ENCODE measurements at places on chromosomes 16 and 17.
A peak's percentile ranks its signal among the peaks of the same experiment; 100 is the strongest.

GRCh38 chr16:87062569-87063442 lies 254.4 kb downstream of the C16orf95 start:
- DNase-seq: peak; percentile 80

DNA sequence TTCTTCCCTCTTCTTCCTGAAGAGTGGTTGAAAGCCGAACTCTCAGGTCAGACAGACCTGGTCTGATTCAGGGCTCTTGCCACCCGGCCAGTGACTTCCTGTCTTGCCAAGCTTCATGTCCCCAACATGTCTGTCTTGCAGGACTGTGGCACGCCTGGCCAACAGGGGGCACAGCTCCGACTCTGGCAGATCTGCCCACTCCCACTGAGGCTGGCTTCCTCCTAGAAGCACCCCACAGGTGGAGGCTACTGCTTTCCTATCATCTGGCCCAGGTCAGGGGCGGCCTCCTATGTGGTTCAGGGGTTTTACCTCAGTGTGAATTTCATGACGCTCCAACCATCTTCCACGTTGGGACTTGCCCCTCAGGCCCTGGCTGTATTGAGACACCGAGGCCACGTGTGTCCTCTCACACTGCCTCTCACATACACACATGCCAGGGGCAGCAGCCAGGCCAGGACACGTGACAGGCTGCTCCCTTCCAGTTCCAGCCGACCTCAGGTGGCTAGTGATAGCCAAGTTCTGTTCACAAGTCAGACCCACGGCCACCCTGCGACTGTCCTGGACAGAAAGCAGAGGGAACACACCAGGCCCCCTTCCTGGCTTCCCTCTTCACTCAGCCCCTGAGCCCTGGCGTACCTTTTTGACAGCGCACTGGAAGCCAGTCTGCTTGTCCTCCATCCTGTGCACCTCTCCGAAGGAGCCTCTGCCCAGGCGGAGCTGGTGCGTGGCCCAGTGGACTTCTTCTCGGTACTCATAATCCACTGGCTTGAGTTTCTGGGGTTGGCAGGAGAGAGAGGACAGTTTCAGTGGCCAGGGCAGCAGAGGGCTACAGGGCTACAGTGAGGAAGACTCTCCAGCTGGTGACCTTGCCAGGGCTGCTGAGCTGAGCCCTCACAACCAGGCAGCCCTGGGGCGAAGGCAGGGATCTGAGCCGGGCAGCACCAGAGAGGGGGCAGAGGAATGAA lies 22.6 kb upstream of the SPATA32 start:
- DNase-seq: peak; percentile 37

DNA sequence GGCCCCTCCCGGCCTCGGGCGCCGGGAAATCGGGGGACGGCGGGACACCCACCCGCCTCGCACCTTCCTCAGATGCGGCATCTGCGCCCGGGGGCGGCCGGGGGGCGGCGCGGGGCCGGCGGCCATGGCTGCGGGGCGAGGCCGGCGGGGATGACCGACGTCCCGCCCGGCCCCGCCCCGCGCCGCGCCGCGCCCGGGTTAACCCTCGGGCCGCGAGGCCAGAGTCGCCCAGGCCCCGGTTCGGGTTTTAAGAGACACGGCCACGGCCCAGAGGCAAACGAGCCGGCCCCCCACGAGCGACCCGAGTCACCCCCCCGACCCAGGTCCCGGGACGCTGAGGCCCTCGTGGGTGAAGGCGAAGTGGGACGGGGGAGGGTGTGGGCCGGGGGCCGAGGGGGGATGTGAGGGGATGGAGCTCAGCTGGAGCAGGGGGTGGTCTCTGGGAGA lies at the start of gene RGS11:
TSS of gene RGS11 (minus strand) at position 159 of the 447 bp plus-strand sequence. CDS start at position 126, 33 bp downstream.
- DNase-seq: no peak

DNA sequence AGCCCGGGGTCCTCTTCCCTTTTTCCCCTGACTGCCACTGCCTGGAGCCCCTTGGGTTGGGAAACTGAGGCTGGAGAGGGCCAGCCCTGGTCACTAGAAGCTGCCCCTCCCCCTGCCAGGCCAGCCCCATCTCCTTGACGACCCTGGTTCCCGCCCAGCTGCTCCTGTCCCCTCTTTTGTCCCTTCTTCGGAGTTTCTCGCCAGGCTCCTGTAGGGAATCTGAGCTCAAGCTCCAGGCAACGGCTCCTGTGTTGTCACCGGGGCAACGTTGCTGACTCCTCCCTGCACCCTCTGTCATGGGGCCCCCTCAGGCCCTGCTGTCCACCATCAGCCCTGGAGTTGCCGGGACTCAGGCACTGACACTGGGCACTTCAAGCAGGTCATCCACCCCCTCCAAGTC lies 5.7 kb downstream of the LLGL1 start:
- no peak for DNase-seq

DNA sequence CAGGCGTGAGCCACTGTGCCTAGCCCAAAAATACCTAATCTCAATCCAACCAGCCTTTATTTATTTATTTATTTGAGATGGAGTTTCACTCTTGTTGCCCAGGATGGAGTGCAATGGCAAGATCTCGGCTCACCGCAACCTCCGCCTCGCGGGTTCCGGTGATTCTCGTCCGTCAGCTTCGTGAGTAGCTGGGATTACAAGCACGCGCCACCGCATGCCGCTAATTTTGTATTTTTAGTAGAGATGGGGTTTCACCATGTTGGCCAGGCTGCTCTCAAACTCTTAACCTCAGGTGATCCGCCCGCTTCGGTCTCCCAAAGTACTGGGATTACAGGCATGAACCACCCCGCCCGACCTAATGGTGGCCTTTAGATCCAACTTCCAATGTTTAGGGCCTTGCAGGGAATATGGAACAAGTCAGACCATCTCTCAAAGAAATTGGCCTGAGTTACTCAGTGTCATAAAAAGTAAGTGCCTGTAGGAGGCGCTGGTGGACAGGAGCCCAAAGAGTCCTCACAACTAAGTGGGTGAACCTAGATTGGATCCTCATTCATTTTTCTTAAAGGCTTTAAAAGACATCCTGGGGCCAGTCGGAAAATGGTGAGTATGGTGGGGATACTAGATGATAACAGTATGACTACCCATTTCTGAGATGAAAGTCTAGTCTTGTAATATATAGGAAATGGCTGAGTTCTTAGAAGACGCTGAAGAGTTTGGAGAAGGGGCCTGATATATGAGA lies 4.6 kb downstream of the ZSCAN10 start:
- peak; percentile 51 for DNase-seq

DNA sequence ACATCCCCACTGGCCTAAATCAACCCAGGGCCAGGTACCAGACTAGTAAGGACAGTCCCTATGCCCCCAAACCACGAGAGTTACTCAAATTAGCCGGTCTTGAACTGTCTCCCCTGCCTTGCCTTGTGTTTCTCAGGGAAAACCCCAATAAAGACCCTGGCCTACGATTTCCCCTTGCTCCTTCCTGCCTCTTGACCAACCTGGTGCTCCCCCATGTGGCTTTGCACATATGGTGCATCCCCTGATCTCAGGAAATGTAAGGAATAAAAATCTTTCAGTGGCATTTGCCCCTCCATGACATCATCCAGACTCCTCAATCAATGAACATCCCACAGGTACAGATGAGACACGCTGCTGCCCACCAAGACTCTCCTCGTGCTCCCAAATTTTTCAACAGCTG lies 87.9 kb downstream of the ZNF18 start:
- DNase-seq: no peak

- peak; percentile 77 for DNase-seq
Observed at GRCh38 chr17:70558821-70559220, 389.5 kb downstream of the KCNJ2 start.

DNA sequence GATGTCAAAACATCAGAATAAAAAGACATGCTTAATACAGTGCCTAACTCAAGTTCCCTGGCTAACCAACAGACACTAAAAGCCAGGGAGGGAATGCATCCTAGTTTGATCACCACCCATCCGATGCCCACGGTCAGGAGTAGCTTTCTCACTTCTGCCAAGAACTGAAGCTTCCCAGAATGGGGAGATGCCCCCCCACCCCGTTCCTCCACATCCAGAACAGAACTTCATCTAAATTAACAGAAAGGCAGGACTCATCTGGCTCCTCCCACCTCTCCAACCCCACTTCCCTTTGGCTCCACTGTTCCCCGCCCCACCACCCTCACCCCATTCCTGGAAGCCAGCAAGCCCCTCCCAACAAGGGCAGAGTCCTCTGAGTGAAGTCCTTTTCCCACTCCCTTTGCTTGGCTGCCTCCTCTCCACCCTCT lies 33.7 kb downstream of the GDE1 start:
- DNase-seq: no peak

- no peak for DNase-seq
Observed at GRCh38 chr17:82895087-82895486, 55.3 kb upstream of the ZNF750 start.

DNA sequence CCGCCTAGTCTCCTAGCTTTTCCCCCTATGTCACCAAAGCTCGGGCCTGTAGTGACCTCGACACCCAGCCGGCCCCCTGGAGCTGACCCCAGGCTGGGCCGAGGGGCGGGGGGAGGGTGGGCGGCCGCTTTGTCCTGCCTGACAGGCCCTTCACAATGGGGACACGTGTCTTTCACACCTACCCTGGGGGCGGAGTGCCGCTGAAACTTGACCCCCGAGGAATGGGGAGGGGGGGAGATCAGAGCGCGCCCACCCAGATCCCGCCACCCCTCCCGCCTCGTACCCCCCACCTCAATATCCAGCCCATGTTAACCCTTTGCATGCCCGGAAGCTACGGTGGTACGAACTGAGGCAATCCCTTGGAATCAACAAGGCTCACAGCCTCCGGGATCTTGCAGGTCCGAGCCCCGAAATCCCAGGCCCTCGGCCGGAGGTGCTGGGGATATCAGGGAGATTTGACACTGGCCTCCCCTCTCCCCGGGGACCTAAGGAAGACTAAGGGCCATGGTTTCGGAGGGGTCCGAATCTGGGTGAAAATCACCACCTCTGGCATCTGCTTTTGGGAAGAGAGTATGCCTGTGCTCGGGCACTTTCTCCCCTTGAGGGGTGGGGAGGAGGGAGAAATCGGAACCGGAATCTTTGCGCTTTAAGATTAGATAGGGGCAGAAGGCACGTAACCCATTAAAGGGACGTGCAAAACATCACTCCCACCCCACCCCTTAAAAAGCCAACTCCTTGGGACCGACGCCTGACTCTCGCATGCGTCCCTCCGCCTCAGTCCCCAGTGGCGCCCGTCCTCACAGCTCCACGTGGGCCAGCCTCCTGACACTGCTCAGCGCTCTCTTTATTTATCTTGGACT lies 2.6 kb downstream of the NOG start:
- peak; percentile 68 for DNase-seq

GRCh38 chr16:84421081-84421937 lies 53.0 kb downstream of the ATP2C2 start:
- no peak for DNase-seq

DNA sequence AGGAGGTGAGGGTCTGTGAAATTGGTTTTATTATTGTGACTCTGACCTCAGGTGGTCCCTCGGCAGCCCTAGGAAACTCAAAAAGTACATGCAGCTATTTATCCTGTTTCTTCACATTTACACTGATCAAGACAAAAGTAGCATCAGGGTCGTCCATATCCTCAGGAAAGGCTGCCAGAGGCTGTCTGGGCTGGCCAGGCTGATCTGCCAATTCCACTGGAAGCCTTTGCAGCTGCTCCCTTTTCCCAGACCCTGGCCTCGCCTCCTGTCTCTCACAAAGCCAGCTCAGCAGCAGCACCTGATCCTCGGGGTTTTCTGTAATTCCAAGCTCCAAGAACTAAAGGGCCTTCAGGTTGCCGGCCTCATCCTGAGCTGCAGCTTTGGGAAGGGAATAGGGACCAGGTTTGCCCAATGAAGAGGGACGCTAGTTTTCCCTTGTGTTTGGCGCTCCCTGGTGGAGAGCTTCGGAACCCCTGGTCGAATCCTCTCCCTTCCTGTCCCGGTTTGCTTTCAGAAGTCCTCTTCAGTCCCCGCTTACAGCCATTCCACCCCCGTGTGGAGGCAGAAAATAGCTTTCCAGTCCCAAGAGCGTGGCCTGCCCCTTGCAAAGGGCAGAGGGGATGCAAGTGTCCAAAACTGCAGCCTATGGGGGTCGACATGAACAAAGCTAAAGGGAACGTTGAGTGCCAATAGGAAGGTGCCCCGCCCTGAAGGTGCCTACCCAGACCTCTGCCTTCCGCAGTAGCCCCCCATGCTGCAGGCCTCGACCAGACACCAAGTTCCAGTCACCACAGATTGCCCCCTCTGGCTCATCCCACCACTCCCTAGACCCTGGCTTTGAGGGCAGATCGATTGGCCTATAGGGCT lies 13.4 kb downstream of the MFSD6L start:
- peak; percentile 69 for DNase-seq

DNA sequence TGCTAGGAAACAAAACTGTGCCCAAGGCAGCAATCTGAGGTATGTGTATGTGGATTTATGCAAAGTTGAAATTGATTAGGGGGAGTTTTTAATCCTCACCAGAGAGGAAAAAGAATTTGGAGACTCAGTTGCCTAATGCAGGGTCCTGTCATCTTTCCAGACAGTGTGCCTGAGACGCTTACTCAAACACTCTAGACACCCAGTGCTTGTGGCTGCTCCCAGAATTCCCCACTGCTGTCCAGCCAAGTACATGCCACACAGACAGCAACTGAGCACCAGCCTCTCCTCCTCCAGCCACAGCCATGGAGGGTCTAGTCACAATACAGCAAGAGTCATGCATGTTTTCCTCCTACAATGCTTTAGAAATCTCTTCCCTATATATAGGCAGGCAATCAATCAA lies 118.1 kb downstream of the HIC1 start:
- peak; percentile 54 for DNase-seq

DNA sequence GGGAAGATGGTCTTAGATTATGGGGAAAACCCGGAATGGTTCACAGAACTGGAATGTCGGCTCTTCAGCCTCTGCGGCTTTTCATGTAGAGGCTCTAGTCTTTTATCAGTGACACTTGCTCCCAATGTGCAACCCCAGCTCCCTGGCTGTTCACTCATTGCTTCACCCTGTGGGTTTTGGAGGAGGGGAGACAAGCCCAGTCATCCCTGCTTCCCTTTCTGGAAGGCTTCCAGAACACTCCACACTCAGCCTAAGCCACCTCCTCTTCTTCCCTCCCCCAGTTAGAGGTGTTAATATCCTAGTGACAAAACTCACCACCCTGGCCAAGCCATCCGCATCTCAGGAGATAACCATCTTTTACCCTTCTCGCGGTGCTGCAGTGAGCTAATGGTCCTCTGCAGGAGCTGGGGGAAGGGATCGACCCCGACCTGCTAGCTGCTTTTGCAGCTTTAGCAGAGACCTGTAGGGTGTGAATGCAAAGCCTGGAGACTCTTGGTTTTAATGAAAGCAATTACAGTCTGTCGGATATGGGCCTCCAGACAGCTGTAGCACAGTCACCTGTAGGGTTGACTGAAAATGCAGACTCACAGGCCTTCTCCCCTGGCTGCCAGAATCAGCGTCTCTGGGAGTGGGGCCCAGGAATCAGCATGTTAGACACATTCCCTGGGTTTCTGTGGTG lies 24.3 kb upstream of the LASP1NB start:
- DNase-seq: peak; percentile 98

DNA sequence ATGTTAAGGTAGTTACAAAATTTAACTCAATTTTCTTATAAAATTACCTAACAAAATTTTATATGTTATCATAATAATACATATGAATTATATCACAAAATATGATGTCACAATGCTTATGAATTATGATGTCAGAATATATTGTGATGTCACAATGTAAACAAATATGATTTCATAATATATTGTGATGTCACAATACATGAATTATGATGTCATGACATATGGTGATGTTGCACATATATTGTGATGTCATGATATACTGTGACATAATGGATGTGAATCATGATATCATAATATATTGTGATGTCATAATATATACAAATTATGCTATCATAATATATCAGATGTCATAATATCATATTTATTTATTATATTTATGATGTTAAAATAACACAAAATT lies 1879.9 kb downstream of the TP53TG3F start:
- DNase-seq: no peak

- DNase-seq: no peak
Observed at GRCh38 chr16:84940670-84941551, 70.4 kb downstream of the ZDHHC7 start.

- no peak for DNase-seq
Observed at GRCh38 chr16:700684-701584, 4.7 kb downstream of the FBXL16 start.
